CD4-positive, alpha-beta T cell treated with Interleukin-4 for 4 hours (primary cell): ENCODE measurements at places on chromosomes 5 and 9.
A peak's percentile ranks its signal among the peaks of the same experiment; 100 is the strongest.

DNA sequence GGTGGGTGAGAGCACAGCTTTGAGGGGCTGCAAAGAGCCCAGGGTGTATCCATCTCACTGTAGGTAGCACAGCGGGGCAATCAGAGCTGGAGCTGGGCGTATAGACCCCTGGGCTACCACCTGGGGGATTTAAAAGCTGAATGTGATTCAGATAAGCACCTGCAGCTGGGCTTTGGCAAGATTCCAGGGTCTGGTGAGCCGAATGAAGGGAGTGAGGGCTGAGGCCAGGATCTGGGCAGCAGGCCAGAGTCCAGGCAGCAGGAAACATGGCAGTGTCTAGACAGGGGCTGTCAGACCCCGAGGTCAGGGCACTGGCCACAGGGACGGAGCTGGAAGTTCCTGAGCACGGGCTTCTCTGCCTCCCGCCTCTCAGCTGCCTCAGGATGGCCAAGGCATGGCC lies 8.7 kb downstream of the ASS1 start:
- no peak for DNase-seq

- no peak for DNase-seq
Measured at GRCh38 chr5:107651325-107651724, 19.4 kb downstream of the EFNA5 start.

GRCh38 chr5:57335092-57335660 lies 147.4 kb downstream of the ACTBL2 start:
- no peak for DNase-seq

- no peak for DNase-seq
Measured at GRCh38 chr5:14268738-14269137, 125.6 kb downstream of the TRIO start.

DNA sequence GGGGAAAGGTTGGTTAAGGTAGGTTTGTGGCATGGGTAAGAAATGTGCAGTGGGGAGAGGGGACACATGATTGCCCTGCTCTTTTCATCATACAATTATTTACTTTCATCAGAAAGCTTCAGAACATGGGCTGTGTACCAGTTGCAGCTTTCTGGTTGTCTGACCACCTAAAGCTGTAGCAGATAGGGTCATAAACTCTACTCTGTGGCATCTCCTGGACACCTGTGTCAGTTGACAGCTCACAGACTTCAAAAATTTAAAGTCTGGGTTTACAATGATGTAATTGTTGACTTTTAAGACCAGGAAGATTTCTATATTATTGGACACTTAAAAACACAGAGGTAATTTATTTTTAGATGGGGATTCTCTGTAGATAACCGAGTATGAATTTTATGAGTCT lies 222.7 kb upstream of the PRR16 start:
- DNase-seq = no peak

GRCh38 chr9:133689151-133689763 lies 48.9 kb downstream of the SARDH start:
- no peak for DNase-seq

- no peak for DNase-seq
Measured at GRCh38 chr5:139911425-139912120, 116.0 kb downstream of the PSD2 start.

- DNase-seq = peak; percentile 76
Measured at GRCh38 chr5:179679014-179679674, 1.7 kb downstream of the CBY3 start.

DNA sequence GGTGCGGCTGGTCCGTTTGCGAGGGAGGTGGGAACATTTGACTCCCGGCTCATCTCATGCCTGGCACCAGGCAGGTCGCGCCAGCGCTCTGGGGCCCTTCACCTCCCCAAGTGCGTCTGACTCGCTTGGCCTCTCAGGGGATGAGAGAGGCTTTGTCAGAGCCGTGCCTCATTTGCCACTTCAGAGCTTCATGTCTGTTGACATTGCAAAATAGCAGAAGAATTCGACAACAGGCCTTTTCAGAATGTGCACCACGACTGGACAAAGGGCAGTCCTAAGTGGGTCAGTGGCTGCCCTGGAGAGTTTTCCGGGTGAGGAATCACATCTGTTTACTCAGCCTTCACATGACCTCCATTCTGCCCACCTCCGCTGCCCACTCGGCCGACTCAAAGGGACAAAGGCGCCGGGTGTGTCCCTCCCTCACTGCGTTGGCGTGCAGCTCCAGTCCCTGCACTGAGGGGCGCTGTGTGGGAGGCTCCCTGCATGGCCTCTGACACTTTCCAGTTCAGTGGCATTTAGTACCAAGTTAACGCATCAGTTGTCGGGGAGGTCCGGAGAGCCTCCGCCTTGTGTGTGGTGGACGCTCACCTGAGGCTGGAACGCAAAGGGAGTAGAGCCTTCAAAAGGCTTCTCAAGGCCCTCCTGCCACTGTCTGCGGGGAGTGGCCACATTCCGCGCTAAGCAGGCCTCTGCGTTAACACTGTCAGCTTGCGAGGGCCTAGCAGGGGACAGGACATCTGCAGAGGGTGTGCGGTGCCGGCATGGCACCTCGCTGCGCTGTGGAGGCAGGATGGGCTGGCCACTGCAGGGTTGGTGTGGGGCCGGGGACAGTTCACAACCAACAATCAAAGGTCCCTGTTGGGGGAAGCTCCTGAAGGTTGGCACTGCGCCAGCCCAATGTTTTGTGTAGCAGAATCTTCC lies 171.5 kb downstream of the NXNL2 start:
- DNase-seq = no peak

GRCh38 chr5:174344335-174344734 lies 298.8 kb downstream of the NSG2 start:
- DNase-seq = no peak

DNA sequence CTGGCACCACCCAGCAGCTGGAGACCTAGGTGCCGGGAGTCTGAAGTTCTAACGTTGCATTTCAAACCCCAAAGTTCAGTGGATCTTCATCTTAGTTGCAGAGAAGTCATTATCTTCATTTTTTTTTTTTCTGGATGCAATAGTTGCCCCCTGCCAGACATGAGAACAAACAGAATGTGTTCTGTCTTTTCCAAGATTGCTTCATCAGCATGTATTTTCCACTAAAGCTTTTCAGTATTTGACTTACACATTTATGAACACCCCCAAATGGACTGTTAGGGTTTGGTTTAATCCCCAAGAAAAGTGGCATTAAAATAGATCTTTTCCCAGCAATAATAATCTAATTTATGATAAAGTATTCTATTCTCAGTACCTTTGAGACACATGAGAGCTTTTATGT lies 135.2 kb upstream of the OSMR start:
- no peak for DNase-seq

DNA sequence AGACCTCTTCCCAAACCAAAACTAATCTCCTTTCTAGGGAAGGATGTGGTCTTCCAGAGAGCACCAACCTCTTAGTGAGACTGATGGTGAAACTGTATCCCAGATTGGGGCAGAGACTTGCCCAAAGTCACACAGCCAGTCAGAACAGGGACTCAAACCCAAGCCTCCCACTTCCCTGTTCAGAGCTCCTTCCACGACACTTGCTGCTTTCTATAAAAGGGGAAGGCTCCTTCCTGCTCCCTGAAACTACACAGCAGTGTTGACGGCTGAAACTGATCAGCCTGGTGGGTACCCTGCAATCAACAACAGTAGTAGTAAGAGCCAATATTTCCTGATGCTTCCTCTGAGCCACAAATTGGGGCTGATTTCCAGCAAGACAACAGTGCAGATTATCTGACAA lies 1.5 kb downstream of the TOR2A start:
- DNase-seq = no peak

- DNase-seq = no peak
Measured at GRCh38 chr9:17744786-17745185, 165.9 kb downstream of the SH3GL2 start.

GRCh38 chr9:116632990-116633838 lies 53.9 kb upstream of the TRIM32 start:
- no peak for DNase-seq

DNA sequence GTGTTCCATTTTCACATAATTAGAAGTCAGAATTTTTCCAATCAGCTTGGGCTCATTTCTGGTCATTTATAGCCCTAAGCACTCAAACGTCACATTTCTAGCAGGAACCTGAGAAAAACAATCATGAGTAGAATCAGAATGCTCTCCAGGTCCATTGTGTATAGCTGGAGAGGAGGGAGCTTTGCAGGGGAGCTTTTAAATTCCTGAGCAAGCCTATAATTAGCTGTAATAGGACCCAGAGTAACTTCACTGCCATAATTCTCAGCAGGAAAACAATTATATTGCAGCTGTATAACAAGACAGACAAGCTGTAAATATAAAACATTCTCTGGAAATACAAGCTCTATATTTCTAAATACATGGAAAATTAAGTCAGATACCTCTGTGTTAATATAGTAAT lies 637.6 kb upstream of the SGCD start:
- no peak for DNase-seq

DNA sequence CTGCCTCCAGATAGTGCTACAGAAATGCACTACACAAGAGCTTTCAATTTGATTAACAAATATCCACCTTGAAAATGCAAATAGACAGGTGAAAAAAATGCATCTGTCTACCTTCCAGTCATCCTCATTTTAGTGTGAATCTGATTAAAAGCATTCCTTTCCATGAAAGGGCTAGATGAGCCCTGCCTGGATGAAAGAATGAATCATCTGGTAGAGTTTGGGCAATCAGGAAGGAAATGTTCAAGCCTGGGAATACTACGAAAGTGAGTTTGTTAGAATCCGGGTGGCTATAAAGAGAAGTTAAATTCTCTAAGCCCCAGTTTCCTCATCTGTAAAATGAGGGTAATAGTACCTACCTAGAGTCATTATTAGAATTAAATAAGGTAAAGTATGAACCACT lies 142.6 kb downstream of the FAM114A2 start:
- DNase-seq = no peak

GRCh38 chr9:123096987-123097386 lies 63.5 kb downstream of the GPR21 start:
- no peak for DNase-seq

GRCh38 chr5:82766206-82766605 lies 311.0 kb downstream of the TMEM167A start:
- no peak for DNase-seq

GRCh38 chr9:33042473-33042872 lies 17.4 kb downstream of the DNAJA1 start:
- DNase-seq = no peak

DNA sequence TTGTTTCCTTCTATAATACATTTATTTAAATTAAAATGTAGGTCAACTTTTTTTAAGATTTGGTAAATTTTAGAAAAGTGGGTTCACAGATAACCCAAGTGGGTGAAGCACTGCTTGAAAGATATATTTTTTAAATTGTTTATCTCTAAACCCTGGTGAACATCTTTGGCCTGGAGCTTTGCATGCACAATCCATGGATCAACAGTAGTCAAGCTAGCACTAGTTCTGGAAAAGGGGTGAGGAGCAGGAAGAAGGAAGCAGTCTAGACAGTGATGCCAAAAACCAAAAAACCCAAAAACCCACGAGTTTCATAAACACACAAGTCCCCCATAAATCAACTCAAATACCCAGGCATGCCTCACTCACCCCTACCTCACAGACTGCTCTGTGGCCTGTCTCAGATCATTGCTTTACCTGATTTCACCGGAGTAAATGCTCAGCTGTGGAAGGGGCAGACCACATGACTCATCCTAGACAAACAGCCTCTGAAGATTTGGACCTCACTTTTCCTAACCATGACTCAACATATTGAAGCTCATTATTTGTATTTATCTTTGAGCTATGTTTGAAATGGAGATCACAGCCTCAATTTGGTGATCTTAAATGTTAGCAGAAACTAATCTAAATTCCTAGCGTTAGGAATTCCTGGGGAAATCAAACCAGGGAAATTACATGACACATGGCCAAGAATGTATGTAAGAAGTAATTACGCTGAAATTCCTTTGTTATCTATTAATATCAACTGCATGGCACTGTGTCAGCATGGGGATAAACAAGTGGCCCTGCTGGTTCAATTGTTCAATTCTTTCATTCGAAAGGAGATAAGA lies 149.6 kb downstream of the ZNF608 start:
- DNase-seq = no peak

GRCh38 chr5:107868650-107869409 lies 198.1 kb upstream of the EFNA5 start:
- no peak for DNase-seq

DNA sequence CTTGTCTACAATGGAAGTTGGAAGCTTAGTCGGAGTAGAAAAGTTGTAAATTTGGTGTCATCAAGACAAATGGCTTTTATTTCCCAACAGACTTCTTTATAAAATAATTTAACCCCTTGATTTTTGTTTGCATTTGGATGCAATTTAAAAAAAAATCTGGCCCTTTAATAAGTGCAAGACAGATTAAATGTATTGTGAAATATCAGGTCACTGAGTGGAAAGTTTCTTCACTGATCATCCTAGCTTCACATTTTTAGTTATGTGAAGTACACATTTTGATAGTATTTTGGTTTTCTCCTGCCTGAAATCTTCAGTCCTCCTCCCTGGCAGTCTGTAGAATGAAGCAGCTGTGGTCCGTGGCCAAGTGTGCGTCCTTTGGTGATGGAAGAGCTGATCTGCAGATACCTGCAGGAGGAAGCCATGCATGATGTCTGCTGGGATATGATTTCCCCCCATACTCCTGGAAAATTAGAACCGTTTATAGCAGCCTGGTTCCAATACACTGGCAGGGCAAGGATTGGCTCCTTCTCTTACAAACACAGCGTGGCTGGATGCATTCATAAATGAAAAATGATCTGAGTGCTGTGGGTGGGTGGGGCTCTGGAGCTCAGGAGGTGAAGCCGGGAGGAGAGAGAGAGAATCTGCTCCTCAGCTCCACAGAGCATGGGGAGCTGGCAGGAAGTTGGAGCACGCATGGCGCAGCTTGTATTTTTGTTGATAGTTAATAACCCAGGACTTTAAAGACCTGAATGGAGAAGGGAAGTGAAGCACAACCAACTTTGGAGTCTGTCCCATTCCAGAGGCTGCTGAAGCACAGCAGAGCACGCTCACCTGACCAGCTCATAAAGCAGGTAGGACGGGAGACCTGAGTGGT lies 238.4 kb downstream of the GOLPH3 start:
- no peak for DNase-seq

DNA sequence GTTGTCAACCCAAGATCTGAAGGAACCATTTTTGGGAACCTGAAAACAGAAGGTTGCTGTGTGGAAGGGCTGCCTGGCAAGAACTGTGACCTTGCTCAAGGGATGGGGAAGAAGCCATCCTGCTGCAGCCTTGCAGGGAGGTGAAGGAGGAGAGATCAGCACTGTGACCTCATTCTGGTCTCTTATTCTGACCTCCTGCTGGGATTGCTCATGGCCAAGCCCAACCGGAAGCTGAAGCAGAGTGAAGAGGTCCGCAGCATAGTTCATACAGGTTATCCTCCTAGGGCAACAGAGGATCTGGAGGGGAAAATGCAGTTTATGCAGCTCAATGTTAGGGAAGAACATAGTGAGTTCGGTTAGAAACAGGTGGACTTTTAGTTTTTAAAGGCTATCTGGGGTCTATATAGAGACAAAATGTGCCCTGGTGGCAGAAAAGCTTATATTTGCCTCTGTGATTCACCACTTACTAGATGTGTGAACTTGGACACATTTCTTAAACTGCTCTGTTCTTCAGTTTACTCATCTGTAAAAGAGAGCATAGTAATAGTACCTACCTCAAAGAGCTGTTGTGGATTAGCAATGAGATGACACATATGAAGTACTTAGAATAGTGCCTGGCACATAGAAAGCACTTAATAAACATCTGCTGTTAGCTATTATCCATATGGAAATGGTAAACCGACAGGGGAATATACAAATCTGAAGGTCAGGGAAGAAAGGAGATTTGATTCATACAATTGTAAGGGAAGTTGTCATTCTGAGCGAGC lies 57.9 kb upstream of the BNC2 start:
- no peak for DNase-seq

- DNase-seq = no peak
Measured at GRCh38 chr5:126108470-126108869, 314.7 kb upstream of the GRAMD2B start.
